ENCODE measurements at places on chromosomes 13 and 19. TPM values are rescaled to one million over a fixed set of nuclear protein-coding genes. Genes with fewer than 3 reads are reported as not detected.

C13orf42 gene
- polyA plus RNA-seq = 94.4 TPM

MAST1 gene
- polyA plus RNA-seq = 8.9 TPM

MISP3 gene
- polyA plus RNA-seq = 2.7 TPM

MEGF8 gene
- 4.7 TPM for polyA plus RNA-seq

PSG11 gene
- not detected for polyA plus RNA-seq

SSC5D gene
- polyA plus RNA-seq = 0.23 TPM
